Stimulated activated CD4-positive, alpha-beta T cell treated with anti-CD3 and anti-CD28 coated beads, Interleukin-12 subunit alpha, Interleukin-12 subunit beta, amount 100 ng/mL, for 48 hours (primary cell): ENCODE measurements at places on chromosomes 2 and 18.

- DNase-seq, result no peak
Observed at GRCh38 chr2:118852605-118853128, 5.2 kb upstream of the EN1 start.

GRCh38 chr2:215790523-215791421 is 222.6 kb downstream of the MREG start:
- no peak for DNase-seq

- no peak for DNase-seq
Observed at GRCh38 chr2:241866790-241867645, 2.5 kb upstream of the RTP5 start.

- no peak for DNase-seq
Observed at GRCh38 chr18:64116571-64117175, 32.2 kb downstream of the LINC00305 start.

DNA sequence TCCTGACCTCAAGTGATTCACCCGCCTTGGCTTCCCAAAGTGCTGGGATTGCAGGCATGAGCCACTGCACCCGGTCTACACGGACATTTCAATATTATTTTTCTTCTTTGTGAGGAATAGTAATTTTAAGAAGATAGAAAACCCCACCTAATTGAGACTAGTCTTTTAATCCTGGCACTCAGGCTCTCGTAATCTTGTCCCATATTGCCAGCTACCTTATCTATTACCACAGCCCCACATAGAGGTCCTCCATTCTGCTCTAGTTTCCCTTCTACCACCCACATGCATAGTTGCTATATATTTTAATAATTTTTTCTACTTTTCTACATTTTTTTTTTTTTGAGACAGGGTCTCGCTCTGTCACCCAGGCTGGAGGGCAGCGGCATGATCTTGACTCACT is 9.5 kb upstream of the USP14 start:
- DNase-seq, result no peak

GRCh38 chr2:200738590-200738989 is 73.1 kb upstream of the BZW1 start:
- no peak for DNase-seq

GRCh38 chr2:151410485-151410834 is 758 bp downstream of the RIF1 start:
- peak; percentile 20 for DNase-seq

DNA sequence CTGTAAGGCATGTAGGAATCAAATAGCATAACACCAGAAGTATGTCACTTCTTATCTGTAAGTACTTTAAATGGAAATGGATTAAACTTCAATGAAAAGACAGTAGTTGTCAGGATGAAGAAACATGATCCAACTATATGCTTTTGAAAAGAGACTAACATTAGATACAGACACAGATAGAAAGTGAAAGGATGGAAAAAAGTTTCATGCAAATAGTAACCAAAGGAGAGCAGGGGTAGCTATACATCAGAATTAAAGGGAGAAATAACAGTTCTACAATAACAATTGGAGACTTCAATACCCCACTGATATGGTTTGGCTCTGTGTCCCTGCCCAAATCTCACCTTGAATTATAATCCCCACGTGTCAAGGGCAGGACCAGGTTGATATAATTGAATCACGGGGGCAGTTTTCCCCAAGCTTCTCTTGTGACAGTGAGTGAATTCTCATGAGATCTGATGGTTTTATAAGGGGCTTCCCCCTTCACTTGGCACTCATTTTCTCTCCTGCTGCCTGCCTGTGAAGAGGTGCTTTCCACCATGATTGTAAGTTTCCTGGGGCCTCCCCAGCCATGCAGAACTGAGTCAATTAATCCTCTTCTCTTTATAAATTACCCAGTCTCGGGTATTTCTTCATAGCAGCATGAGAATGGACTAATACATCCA is 205.4 kb upstream of the CDH2 start:
- DNase-seq, result no peak

GRCh38 chr2:211070547-211070946 is 514.1 kb downstream of the CPS1 start:
- DNase-seq, result no peak

DNA sequence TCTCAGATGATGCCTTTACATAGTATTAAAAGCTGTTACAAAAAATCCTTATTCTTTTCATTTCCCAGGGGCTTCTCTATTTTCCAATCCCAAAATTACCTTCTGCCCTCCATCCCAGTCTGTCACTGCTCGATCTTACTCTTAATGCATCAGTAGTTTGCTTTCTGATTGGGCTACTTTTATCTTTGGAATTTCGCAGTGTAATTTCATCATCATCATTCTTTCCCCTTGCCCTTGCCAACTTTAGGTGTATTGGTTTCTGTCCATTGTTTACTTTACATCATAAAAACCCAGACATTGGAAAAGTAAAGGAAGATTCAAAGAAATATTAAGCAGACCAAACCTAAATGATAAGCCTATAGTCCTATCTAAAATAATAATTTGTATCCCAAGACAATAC is 457.2 kb downstream of the PIK3C3 start:
- DNase-seq, result no peak

DNA sequence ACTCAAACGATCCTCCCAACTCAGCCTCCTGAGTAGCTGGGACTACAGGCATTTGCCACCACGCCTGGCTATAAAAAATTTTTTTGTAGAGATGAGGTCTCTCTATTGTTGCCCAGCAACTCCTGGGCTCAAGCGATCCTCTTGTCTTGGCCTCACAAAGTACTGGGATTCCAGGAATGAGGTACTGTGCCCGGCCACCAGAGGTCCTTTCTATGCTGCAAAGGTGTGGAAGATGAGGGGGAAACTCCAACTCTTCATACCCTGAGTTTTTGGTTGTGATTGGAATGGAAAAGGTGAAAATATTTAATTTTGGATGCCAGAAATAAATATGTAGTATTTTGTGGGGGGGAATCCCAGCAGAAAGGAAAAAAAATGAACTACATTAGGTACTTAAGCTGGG is 36.0 kb downstream of the MRPL33 start:
- no peak for DNase-seq

DNA sequence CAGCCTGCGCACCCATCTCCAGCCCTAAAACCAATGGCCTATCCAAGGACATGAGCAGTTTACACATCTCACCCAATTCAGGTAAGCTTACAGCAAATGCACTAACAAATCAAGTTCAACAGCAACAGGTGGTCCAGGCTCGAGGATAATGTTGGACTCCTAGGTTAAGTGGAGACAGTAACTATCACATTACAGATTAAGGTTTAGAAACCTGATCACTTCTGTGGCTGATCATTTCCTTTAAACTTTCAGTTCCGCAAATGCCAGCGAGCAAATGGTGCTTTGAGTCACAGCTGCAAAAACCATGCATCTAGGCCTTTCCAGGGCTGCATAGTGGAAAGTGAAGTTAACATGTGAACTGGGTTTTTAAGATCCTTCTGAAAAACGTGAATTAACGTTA is 259.4 kb downstream of the GBX2 start:
- DNase-seq, result no peak

DNA sequence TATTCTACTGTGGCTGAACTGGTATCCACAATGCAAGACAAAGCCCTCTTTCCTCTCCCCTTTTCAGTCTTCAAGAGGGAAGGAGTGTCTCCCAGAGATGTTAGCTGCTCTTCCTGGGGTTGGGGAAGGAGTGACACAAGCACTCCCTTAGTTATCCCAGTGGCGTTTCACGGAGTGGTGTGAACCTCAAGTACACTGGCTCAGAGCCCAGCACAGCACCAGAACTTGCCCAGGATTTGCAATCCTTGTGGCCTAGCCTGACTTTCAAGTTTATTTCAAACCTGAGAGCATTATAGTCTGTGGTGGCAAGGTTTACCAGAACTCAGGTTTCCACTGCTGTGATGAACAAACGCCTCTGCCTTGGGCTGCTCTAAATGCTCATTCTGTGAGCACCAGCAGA is 162.5 kb downstream of the CCDC102B start:
- DNase-seq, result no peak

GRCh38 chr2:215401896-215402379 is 33.9 kb downstream of the FN1 start:
- DNase-seq, result no peak

- DNase-seq, result no peak
Observed at GRCh38 chr2:84830095-84830494, 50.8 kb downstream of the TRABD2A start.

DNA sequence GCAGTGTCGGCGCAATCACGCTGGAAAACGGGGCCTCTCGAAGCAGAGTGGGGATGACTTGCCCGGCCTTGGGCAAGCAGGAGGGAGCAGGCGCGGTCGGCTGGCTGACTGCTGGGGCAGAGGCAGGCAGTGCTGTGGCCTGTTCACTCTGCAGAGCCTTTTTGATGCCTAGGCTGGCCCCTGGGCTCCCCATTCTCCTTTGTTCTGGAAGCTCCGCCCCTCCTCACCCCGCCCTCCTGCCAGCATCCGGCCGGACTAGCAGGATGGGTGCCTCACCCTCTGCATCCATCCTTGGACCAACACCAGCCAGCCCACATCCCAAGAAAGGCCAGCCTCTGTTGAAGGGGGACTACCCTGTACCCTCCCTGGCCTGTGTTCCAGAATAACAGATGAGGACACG is at the start of gene ASPRV1:
Gene ASPRV1 (minus strand): TSS at position 136 of the 400 bp plus-strand sequence. CDS start 195 bp downstream, outside the sequence.
- DNase-seq, result no peak

DNA sequence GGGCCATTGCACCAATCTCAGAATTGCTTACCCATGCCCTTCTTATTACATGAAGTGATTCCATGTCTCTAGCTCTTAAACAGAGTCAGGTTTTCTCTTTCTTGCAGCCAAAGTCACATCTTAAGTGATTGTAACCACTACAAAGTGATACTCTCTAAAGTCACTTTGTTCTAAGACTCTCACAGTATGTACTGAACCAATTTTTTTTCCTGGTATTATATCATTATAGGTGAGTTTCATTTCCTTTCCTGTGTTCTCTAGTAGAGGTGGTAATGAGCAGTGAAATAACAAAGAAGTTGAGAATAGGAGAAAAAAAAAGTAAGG is 66.3 kb upstream of the DARS1 start:
- DNase-seq, result no peak

DNA sequence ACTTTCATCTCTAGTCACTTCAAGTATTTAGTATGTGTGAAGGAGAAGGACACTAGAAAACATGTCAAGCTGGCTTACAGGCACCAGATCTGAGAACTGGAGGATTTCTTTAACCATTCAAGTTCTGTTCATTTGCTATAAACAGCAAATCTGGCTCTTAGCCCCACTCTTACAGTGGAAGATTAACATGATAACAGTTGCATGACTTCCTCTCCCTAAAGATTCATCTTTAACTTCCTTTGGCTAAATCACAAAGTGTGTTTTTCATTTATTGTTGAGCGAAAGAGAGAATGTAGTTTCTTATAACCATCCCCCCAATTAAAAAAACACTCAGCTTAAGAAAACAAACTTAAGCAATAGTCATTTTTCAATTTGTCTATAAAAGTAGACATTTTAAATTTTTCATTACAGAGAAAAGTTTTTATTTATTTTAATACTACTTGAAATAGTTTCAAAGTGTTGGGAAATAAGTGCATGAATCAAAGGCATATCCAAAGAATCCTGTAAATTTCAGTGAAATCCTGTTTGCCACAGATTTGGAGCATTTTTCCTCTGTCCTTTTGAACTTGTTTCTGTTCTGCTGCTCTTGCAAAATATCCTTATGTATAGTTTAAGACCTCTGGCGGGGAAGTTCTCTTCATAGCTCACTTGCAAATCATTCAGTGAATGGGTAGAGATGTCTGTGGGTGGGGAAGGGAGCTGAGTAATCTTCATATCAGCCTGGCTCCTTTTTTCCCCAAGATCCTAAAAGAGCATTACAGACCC is 241.0 kb upstream of the RBBP8 start:
- DNase-seq, result no peak

GRCh38 chr2:217733461-217733860 is 269.3 kb downstream of the TNS1 start:
- DNase-seq, result no peak

GRCh38 chr2:187552381-187552780 is 1.9 kb downstream of the TFPI start:
- no peak for DNase-seq

DNA sequence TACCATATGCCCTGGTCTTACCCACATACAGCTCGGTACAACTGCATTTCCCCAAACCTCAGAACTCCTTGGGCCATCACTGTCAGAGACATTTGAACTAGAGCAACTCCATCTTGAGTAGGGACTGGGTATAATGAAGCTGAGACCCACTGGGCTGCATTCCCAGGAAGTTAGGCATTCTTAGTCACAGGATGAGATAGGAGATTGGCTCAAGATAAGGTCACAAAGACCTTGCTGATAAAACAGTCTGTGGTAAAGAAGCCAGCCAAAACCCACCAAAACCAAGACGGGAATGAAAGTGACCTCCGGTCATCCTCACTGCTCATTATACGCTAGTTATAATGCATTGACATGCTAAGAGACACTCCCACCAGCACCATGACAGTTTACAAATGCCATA is 131.3 kb downstream of the PIK3C3 start:
- DNase-seq, result no peak

- no peak for DNase-seq
Observed at GRCh38 chr2:211055438-211055837, 499.0 kb downstream of the CPS1 start.

DNA sequence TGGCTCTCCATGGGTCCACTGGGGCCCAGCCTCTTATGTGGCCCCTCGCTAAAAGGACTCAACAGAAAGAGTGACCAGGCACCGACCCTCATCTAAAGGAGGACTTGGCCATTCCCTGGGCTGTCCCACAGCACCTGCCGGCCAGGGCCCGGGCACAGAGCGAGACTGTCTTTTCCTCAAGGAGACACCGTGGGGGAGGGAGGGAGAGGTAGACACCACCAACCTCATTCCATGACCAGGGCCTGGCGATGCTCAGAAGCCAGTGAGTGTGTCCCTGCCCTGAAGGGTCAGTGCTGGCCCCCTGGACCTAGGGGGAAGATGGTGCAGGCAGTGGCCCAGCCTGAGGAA is 39.8 kb upstream of the ALPP start:
- DNase-seq, result no peak

GRCh38 chr2:142545036-142545435 is 332.4 kb upstream of the KYNU start:
- no peak for DNase-seq

DNA sequence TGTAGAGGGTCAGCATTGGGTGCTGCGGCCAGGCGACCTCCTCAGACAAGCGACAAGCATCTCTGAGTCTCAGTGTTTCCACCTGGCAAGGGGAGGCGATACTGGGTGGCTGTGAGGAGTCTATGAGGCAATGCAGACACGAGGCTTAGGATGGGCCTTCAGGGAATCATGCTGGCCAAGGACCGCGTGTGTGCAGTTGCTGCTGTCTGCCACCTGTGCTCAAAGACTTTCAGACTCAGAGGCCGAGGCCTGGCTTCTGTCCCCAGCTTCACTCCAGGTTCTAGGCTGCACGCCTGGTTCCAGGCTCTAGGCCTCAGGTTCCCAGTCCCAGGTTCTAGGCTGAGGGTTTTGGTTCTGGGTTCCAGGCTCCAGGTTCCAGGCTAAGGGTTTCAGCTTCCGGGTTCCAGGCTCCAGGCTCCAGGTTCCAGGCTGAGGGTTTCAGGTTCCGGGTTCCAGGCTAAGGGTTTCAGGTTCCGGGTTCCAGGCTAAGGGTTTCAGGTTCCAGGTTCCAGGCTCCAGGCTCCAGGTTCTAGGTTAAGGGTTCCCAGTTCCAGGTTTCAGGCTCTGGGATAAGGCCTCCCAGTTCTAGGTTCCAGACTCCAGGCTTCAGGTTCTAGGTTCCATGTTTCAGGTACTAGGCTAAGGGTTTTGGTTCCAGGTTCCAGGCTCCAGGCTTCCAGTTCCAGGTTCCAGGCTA is 14.8 kb downstream of the LRRFIP1 start:
- DNase-seq, result no peak
